ENCODE measurements at places on chromosomes 5 and 9.
A peak's percentile ranks its signal among the peaks of the same experiment; 100 is the strongest.

GRCh38 chr5:91977579-91977978 lies 594.5 kb upstream of the ARRDC3 start:
- no peak for DNase-seq

DNA sequence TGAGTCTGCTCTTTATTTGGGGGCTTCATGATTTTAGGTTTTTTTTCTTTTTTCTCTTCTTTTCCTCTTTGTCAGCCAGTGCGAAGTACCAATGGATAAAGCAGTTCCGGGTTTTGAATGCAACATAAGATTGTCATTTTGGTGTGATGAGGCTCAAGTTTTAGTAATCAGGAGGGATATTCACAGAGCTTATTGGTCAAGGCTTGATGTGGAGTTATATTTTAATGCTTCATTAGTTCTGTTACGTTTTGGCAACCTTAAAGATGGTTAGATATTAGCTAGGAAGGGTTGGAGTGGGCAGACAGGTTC lies 1.4 kb downstream of the PIK3R1 start:
- no peak for DNase-seq

GRCh38 chr9:108905494-108905893 lies 28.4 kb downstream of the ELP1 start:
- no peak for DNase-seq

DNA sequence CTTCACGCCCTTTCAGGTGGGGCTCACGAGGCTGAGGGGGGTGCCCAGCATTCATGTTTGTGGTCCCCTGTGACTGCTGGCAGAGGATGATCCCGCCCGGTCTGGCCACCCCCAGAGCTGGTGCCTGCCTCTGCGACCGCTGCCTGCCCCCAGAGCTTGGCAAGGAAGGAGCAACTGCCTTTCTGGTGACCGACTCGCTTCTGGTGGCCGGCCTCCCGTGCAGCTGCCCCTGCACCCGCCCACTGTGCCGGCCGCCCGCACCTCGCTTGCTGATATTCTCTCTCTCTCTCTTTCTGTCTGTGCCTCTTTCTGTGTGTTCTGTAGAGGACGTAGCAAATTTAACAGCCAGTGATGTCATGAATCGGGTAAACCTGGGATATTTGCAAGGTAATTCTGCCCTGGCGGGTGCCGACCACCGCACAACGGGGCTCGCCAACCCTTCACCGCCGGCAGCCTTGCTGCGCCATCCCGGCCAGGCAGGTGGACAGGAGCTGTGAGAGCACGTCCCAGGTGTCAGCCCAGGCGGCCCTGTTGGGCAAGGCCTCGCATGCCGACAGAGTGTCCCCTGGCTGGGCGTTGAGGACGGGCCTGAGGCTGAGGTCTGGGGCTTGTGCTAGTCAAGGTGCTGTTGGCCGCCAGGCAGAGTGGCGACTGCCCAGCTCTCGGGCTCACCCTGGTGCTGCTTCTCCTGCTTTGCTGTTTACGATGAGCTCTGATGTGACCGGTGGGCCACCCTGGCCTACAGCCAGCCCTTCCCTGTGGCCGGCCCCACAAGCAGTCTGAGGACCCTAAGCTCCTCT lies 86.0 kb downstream of the KCNT1 start:
- DNase-seq = no peak

DNA sequence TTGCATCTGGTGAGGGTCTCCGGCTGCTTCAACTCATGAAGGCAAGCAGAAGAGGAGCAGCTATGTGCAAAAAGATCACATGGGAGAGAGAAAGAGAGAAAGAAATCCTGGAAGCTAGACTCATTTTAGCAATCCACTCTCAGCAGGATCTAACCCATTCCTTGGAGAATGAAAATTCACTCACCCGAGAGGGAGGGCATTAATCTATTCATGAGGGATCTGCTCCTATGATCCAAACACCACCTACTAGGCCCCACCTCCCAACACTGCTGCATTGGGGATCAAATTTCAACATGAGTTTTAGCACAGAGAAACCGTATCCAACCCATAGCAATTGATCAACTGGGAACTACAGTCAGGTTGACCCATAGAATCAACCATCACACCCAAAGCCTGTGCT lies 98.1 kb upstream of the SV2C start:
- no peak for DNase-seq

- DNase-seq = peak; percentile 33
These were observed 124.8 kb downstream of the RANBP17 start for GRCh38 chr5:170986598-170986997.

DNA sequence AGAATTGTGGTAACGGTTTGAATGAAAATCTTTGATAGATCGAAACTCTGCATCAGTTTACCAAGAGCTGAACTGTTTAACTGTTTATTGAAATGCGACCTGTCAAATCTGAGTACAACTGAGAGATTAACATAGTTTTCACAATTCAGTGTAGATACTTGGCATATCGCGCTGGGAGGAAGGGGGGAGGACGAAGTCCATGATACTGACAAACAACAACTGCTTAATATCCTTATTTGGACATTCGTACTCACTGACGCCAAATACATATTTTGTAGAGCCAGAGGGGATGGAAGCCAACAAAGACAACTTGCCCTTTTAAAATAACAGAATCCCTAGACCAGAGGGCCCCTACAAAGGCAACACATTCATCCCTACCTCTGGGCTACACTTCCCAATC lies 93.2 kb downstream of the GLIS3 start:
- DNase-seq = no peak

GRCh38 chr9:131366761-131367401 lies 27.0 kb upstream of the PRRC2B start:
- no peak for DNase-seq

- DNase-seq = no peak
These were observed 245.6 kb downstream of the LURAP1L start for GRCh38 chr9:13020146-13021040.

DNA sequence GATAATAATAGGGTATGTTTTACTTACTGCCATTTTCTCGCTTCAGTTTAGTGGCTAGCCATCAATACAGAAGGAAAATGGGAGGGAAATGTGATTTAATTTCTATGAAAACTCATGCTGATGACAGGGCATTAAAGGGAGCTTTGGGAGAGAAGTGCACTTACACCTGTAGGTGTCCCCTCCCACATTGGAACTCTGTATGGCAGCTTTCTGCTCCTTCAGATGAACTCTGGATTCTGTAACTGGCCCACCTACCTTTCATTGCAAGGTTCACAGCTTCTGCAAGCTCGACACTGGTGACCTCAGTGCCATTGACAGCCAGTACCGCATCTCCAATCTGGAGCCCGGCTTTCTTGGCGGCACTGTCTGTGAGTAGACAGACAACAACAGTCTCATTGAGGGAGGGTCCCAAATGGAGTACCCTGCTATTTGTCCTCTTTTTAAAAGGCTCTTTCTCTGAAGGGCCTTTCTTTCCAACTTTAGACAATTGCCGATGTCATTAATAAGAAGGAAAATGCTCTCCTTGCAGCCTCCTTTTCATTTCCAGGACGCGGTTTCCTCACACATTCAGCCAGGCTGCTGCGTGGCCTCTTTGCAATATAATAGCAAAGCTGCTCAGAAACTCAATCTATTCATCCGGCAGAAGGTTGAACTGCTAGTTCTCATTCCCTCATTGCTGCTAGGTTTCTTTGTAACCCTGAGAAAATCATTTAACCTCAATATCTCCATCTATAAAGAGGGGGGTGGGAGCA lies 63.6 kb downstream of the NUDT12 start:
- no peak for DNase-seq

- no peak for DNase-seq
These were observed 179.5 kb upstream of the PPP1R2B start for GRCh38 chr5:156670615-156671014.

DNA sequence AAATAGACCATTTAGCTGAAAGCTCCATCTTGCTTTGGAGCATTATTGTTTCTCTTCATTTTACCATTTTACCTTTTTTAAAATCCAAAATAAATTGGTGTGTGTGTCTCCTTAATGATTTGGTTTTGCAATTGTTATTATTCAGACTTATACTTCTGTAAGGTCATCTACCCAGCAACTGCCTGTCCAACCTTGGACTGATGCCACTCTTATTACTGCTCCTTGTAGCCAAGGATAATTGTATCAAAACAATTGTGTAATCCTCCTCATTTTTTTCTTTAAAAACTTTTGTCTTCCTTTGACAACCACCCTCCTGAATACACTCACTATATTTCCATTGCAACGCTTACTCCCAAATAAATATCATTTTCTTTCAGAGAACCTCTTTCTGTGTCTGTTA lies 30.3 kb upstream of the HMGCR start:
- no peak for DNase-seq

GRCh38 chr9:98909935-98910334 lies 33.8 kb upstream of the COL15A1 start:
- peak; percentile 34 for DNase-seq

DNA sequence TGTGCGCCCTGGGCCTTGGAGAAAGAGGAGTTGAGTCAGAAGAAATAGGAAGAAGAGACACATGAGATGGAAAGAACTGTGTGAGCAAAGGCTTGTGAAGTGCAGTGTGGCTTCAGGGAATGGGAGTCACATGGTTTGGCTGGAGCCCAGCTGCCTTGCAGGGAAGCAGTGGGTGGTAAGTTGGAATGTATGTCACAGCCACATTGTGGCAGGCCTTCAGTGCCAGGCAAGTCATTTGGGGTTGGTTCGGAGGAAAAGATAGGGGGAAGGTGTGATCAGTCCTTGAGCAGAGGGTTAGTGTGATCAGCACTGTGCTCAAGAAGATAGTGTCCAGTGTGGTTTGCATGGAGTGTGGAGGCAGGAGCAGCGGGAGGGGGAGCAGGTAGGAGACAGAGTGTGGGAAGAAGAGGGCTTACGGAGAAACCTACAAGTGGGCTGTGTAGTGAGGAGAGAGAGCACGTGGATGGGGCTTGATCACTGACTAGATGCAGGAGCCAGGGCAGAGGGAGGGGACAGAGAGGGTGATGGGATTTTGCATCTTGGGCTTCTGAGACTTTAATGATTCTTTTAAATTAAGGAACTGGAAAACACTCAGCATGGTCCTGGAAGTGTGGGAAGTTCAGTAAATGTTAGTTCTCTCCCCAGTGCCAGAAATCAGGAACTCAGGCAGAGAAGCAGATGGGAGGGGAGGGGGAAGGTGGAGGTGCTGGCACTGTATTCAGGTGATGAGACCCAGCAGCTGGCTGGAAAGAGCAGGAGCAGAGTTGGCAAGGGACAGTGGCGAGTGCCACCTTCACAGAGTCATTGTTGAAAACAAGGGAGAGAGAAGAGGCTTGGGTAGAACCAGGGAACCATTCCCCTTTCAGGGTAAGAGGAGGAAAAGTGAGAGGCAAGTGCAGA lies 46.6 kb downstream of the ARHGAP26 start:
- DNase-seq = peak; percentile 40

DNA sequence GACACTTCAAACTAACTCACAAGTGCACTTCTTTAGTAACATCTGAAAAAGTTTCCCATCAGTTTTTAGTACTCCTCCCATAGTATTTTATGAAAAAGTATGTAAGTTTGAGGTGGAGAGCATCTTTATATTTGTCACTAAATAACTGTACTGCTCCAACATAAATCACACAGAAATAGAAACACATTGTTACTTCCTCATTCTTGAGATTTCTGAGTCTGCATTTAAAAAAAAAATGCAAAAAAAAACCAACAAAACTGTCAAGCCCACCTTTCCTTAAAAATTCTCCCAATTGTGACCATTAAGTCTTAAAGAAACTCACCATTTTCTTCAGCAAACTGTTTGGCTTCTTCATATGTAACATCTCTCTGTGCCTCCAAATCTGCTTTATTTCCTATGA lies 18.7 kb downstream of the RAB14 start:
- DNase-seq = no peak

DNA sequence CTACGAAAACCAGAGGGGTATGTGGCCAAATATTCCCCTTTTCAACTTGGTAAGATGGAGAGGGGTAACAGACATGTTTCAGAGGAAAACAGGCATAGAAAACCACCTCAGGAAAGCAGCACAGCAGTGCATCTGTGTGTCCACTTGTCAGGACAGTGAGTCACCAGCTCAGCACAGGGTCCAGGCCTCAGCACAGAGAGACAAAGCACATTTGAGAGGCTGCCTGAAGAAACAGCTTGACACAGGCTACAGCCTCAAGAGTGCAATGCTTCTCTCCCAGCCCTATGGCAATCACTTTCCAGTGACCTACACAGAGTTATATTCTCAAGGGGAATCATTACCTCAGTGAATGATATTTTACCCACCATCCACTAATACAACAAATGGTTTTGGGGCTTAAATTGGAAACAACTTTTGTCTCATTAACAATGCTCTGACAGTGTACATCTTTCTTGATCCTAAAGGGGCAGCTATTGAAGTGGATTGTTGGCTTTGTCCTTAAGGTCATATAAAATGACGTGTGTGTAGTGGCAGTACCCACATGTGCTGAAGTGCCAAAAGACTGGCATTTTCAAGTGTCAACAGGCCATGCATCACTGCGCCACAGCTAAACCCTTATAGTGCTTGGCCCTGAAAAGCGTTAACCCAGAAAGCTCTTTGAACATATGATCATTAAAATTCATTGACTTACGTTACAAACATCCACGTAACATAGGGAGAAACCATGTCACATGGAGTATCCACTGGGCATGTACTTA lies 46.4 kb downstream of the ERMP1 start:
- DNase-seq = peak; percentile 75
